ENCODE measurements at places on chromosomes 1 and 21. TPM values are rescaled to one million over a fixed set of nuclear protein-coding genes. Genes with fewer than 3 reads are reported as not detected.

Gene RBM11
- total RNA-seq = 1.2 TPM

Gene CRP
- not detected for total RNA-seq

Gene AGBL4
- total RNA-seq = 3.1 TPM

DNA sequence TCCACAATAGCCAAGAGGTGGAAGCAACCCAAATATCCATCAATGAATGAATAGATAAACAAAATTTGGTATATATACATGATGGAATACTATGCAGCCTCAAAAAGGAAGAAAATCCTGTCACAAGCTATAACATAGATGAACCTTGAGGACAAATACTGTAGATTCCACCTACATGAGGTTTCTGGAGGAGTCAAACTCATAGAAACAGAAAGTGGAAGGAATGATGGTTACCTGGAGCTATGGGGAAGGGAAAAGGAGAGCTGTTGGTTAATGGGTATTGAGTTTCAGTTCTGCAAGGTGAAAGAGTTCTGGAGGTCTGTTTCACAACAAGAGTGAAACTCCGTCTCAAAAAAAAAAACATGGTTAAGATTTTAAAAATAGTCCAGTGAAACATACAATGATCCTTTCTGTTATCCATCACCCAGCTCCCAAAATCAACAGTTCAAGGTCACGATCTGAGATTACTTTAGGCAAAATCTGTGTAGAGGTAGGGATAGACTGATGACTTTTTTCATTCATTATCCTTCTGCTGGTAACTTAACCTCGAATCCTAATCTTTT lies 80.8 kb upstream of the HNRNPU start:
- DNase-seq = no peak

GRCh38 chr1:244339776-244340175 lies 111.9 kb downstream of the ADSS2 start:
- DNase-seq = no peak

Gene KLF17
- total RNA-seq = not detected

Gene TMEM50A
- total RNA-seq = 87.9 TPM

Gene SH2D1B
- total RNA-seq = 0.27 TPM

Gene MXRA8
- 38.3 TPM for total RNA-seq

Gene ORC1
- 0.94 TPM for total RNA-seq

Gene DNASE2B
- not detected for total RNA-seq

Gene RORC
- 2.3 TPM for total RNA-seq

DNA sequence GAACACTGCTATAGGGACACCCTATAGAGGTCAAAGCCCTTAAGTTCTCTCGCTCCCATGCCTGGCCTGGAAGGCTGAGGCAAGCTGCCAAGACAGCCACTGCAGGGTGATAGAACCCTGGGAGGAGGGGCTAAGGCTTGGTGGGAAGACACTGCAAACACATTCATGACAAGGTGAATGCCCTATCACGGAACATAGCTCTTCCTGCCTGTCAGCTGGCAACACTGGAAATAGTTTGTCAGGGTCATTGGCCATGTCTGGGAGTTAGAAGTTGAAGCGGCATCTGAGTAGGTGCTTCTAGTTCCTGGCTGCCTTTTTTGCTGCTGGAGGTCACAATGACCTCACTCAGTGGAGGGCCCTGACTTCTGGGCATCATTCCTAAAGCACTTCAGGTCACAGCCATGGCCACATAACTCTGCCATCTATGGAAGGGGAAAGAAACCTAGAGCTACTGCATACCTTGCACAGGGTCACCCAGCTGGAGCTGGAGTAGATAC lies 4.2 kb downstream of the FABP3 start:
- peak; percentile 49 for DNase-seq

GRCh38 chr1:1067860-1068516 lies 6.1 kb downstream of the RNF223 start:
- DNase-seq = no peak

- no peak for DNase-seq
These were observed 35.1 kb downstream of the CLEC20A start for GRCh38 chr1:178461701-178462100.

DNA sequence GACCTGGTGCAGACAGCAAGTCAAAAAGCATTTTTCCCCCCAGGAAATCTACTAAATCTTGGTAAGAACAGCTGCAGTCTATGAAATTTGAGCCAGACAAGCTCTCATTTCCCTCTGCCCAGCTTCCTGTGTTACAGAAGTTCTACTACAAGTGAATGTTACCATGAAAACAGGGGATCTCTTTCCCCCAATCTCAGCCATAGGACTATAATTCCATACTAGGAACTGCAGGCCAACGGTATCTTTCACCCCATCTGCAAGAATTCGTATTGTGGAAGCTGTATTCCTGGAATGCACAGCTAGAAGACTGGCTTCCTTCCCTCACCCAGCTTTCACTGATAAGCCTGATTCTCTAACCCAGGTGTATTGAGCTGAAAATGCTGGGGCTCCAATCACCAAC lies 1655.4 kb downstream of the BRINP3 start:
- no peak for DNase-seq

Gene ERRFI1
- total RNA-seq = 17.0 TPM

Gene TEDDM1
- total RNA-seq = not detected

DNA sequence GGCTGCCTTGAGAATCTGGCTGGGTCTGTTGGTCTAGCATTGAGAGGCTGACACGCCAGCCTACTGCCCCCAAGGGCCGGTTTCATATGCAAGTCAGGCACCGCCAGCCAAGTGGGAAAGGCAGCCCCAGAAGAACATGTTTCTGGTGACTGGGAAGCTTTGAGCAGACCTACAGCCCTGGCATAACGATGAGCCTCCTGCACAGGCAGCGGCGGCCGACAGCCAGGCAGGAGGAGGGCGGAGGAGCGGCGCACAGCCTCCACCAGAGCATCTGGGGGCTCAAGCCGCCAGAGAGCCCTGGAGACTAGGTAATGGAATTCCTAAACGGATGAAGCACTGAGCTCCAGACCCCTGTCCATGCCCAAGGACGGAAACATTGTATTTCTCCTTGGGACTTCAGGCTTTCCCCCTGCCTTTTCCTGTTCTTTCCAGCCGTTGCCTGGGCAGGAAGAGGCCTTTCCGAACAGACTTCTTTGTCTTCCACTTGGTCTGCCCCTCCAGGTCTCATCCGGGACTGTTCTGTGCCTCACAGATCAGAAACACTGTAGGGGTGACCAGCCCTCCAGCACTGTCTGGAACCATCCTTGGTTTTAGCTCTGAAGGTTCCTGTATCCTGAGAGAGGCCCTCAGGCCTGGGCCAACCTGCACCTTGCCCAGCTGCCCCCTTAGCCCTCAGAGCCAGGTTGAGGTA lies 59.5 kb downstream of the IRF2BP2 start:
- DNase-seq = no peak

DNA sequence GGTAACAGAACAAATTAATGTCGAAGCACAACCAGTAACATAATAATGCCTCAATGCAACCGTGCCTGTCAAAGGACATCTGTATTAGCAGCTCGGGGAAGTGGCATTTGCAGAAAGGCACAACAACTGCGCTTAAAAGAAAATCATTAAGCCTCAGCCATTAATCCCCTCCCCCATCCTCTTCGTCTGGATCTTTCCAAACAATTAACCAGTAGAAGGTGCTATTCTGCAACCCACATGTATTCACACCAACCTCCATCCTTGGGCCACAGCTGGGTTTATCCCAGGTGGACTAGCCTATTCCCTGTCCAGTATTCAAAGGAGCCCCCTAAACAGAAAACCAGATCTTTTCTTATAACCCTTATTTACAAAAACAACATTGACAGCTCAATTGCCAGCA lies 2.6 kb downstream of the RERE start:
- DNase-seq = no peak

- DNase-seq = no peak
These were observed 1.7 kb upstream of the MYOM3 start for GRCh38 chr1:24113641-24114033.

DNA sequence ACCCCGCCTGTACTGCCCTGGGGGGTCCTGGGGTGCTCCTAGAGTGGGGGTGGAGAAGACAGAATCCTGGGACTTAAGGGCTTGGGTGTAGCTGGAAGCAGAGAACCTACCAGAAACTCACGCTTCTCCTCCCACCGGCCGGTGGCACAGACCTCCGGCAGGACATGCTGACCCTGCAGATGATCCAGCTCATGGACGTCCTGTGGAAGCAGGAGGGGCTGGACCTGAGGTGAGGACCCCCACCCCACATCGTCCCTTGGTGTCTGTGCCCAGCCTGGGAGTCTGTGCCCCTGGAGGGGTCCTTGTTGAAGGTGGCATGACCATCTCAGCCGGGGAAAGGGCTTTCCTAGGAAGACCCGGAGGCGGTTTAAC lies 70.8 kb downstream of the PIK3CD start:
- no peak for DNase-seq

Gene FCMR
- 4.5 TPM for total RNA-seq

Gene LPAR3
- total RNA-seq = 22.1 TPM

DNA sequence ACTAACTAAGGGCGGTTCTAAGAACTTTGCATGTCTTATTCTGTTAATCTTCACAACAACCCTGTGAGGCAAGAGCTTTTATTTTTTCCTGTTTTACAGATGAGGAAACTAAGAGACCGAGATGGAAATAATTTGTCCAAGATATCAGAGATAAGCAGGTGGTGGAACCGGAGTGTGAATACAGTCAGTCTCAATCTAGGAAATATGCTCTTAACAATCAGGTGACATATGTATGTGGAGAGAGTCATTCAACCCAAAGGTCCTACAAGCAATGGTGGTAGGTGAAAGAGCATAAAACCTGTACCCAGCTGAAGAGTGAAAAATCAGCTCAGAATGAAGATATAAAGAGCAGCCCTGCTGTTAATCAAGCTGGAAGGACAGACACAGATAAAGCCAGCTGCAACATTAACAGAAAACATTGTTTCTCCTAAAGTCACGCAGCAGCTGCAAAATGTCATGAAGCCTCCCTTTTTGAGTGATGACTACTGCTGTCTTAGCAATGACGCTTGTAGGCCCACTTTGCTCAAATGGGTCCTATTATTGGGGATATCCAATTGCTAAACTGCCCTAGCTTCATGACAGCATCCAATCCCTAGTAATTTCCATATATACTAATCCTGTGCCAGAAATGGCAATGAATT lies 30.5 kb upstream of the FCAMR start:
- DNase-seq = no peak

DNA sequence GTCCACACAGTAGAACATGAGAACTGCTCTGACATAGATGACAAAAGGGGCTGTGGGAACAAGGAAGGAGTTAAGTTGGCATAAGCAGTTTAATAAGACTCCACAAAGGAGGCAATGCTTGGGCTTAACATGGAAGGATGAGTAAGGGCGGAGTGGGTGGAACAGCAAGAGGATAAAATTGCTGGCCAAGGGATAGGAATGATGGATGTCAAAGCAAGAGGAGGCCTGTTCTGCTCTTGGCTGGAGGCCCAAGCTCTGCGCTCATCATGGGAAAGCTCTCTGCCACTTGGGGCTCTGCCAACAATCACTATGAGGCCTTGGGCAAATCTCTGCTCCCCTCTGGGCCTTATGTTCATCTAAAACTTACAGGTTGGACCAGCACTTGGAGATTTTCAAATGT lies 98.3 kb upstream of the CAMK1G start:
- peak; percentile 37 for DNase-seq

- no peak for DNase-seq
These were observed 1542.6 kb downstream of the PLA2G4A start for GRCh38 chr1:188371295-188371806.

DNA sequence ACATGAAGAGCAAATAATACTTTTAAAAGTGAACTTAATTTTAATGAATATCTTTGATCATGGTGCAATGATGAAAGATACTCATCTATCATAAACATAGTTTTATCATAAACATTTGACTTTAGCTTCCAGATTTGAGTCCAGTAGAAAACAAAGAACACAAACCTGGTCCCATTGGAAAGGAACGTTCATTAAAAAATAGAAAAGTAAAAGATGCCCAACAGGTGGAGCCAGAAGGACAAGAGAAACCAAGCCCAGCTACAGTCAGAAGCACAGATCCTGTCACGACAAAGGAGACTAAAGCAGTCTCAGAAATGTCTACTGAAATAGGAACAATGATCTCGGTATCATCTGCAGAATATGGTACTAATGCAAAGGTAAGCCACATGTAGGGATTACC lies 55.6 kb upstream of the MYOCOS start:
- no peak for DNase-seq

- DNase-seq = no peak
These were observed 3.9 kb upstream of the CDK18 start for GRCh38 chr1:205500240-205501233.

Gene TRIM67
- 0.16 TPM for total RNA-seq

Gene S100A5
- not detected for total RNA-seq

DNA sequence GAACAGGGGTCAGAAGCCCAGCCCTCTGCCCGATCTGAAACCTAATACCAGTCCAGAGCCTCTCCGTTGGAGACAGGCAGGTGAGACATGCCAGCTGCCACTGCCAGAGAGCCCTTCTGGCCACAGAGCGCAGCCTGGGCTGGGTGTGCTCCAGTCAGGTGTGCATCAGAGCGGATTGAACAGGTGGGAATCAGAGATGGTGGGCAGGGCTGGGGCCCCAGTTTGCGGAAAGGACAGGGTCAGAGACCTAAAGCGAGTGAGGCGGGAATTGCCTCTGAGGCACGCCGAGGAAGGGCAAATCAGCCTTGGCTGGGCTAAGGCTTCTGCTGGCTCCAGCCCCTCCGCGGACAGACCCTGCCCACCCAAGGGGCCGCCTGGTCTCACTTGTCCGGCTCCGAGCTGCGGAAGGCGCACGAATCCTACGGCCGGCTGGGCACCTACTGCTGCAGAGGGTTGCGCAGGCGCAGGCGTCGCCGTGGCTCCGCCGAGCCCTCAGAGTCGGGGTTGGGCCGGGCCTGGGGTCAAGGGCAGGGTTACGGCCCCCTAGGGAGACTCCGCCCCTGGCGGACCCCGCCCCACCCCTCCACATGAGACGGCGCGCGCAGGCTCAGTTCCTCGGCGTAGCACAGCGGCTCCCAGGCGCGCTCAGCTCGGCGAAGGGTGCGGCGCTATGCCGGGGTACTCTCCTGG lies 10.3 kb downstream of the CPLANE2 start:
- peak; percentile 74 for DNase-seq

Gene KCNC4
- total RNA-seq = 8.7 TPM

- no peak for DNase-seq
These were observed 29.3 kb upstream of the SELENON start for GRCh38 chr1:25770541-25771220.

GRCh38 chr1:24042315-24042714 lies 62.2 kb upstream of the SRSF10 start:
- no peak for DNase-seq

- no peak for DNase-seq
These were observed 800 bp downstream of the DR1 start for GRCh38 chr1:93346421-93346993.

GRCh38 chr1:220370041-220370700 lies 97.9 kb upstream of the RAB3GAP2 start:
- no peak for DNase-seq

Gene SLFNL1
- 0.21 TPM for total RNA-seq

Gene INPP5B
- 13.4 TPM for total RNA-seq

DNA sequence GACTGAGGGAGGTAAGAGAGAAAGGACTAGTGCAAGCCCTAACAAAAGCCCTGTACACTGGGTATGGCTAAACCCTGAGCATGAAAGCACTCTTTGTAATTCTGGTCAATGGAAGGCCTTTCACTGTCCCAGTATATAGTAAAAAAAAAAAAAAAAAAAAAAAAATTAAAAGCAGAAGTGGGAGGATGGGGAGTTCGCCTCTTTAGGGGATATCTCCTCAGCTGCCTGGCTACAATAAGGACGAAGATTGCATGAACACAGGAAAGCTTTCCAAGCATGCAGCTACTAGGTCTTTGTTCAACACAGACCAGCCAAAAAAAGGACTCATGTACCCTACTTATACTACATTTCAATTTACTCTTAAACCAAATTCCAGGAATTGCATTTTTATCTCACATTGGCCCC lies 59.1 kb downstream of the EIF4G3 start:
- DNase-seq = no peak
